ENCODE measurements at places on chromosomes 1 and 21.

DNA sequence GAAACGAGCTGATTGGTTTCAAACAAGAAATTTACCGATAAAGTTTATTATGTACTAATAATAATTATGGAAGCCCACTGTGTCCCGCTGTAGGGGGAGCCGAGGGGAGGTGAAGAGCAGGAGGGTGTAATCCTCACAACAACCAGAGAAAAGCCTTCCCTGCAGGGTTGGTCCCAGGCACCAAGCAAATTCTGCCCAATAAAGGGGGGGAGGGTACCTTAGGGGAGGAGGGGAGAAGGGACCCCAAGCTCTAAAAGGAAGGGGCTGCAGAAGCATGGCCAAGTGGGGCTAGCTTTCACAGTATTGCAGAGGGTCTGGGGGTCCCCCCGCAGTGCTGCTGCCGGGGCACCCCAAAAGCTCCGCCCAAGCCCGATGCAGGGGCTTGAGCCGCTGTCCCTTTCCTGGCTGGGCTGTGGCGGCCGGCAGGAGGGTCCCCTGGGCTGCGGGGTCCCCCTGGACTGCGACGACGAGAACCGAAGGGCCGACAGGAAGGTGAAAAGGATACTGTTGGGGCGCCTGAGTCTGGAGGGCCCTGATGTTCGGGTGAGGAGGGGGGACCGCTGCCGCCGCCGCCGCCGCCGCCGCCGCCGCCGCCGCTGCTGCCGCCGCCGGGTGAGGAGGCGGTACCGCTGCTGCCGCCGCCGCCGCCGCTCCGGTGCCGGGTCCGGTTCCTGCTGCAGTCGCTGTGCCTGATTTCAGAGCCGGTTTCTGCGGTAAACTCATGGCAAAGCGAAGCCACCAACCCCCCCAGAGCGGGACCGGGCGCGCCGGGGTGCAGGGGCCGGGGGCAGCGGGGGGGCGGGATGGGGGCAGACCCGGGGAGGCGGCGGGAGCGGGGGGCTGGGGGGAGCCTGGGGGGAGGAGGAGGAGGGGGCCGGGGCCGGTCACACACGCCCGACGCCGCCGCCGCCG lies 771 bp downstream of the EIF4G3 start:
- peak; percentile 23 for DNase-seq

DNA sequence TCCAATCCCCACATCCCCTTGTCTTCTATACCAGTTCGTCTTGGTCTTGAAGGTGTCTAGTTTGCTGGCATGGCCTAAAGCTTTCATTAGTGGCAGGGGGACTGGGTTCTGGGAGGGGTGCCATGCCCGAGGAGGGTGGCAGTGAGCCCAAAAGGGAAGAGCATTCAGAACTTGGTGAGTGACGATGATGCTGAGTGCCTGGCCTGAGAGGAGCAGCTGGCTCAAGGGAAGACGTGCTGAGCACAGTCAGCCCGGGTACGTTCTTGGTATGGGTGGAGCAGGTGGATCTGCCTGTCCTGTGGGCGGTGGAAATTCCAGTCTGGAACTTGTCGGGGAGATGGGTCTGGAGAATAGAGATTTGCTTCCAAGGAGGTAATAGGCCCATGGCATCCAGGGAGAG lies 4.6 kb downstream of the FDPS start:
- no peak for DNase-seq

DNA sequence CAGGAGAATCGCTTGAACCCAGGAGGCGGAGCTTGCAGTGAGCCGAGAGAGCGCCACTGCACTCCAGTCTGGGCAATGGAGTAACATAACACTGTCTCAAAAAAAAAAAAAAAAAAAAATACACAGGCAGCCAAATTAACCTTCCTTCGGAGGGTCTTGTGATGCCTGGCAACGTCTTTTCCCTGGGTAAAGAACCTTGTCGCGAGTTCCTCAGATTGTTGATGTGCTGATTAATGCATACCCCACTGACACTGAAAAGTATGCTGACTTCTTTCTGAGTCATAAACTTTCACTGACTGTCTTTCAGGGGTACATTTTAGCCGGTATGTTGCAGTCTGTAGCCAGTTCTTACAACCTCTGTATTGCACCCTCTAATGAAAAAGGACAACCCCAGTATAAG lies 95.1 kb upstream of the SOD1 start:
- no peak for DNase-seq

DNA sequence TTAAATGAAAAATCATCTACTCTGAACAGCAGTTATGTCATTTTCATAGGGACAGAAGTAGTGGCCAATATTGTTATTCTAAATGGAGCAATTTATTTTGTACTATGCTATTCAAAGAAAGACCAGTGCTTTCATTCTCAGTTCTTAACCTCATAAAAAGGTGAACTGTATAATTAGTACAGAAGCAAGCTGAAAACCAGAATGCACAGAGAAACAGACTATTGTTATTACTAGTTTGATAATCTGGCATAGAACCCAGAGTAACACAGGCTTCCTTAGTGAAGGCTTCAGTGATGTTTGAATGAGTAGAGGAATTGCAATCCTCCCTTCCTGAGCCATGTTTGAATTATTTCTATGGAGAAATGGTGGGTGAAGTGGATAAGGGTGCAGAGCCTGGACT lies 131.6 kb upstream of the LRRC7 start:
- DNase-seq, result no peak

DNA sequence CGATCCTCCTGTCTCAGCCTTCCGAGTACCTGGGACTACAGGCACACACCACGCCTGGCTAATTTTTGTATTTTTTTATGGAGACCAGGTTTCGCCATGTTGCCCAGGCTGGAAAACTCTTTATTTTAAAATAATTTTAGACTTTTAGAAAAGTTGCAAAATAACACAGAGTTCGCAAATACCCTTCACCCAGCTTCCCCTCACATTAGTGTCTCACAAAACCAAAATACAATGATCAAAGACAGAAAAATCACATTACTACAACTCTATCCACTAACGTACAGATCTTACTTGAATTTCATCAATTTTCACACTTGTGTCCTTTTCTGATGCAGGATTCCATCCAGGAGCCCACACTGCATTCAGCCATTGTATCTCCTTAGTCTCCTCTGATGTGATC lies 58.8 kb upstream of the ERRFI1 start:
- no peak for DNase-seq

DNA sequence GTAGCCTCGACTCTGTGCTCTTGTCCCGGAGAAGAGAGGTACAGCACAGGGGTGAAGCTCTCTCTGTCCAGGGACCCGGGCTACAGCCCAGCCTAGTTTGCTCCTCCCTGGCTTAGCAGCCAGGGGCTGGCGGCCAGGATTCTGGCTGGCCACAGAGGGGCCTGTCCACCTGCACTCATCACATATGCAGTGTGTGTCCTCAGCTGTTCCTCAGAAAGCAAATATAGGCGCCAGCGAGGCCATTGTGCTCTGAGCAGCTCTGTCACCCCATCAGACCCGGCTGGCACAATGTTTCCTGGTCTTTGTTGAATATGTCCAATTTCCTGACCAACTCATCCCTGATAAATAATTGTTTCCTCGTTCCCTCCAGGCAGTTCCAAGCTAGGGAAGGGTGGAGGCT lies 28.5 kb downstream of the KCND3 start:
- no peak for DNase-seq

GRCh38 chr1:9840176-9840575 lies 16.4 kb upstream of the CLSTN1 start:
- DNase-seq, result no peak

GRCh38 chr1:234214911-234215892 lies 158.1 kb upstream of the COA6 start:
- no peak for DNase-seq

GRCh38 chr1:18384471-18384870 lies 96.3 kb upstream of the KLHDC7A start:
- DNase-seq, result no peak

- DNase-seq, result no peak
Measured at GRCh38 chr1:235782601-235783000, 84.1 kb downstream of the LYST start.

- no peak for DNase-seq
Measured at GRCh38 chr21:46286648-46287002, 483 bp downstream of the YBEY start.

DNA sequence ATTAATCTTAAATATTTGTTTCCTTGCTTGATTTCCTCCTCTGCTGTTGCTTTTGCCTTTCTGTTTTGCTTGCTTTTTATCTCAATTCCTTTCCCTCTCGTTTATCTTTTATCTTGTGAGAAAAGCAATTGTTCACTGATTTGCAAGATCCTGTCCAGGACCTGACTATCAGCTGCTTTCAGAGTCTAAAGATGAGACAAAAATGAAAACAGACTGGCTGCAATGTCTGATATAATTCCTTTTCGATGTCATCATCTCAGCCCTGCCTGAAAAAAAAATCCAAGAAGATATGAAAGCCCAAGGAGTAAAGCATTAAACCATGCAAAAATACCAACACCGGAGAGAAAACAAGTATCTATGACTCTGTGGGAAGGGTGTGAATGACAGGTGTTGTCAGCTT lies 225.5 kb downstream of the PATJ start:
- DNase-seq, result no peak

- peak; percentile 56 for DNase-seq
Measured at GRCh38 chr1:8317647-8318381, at the start of gene SLC45A1. SLC45A1 (plus strand) TSS chr1:8318114; CDS start chr1:8324330, 6,216 bp downstream.

GRCh38 chr1:168134642-168135041 lies 2.1 kb downstream of the GPR161 start:
- no peak for DNase-seq

DNA sequence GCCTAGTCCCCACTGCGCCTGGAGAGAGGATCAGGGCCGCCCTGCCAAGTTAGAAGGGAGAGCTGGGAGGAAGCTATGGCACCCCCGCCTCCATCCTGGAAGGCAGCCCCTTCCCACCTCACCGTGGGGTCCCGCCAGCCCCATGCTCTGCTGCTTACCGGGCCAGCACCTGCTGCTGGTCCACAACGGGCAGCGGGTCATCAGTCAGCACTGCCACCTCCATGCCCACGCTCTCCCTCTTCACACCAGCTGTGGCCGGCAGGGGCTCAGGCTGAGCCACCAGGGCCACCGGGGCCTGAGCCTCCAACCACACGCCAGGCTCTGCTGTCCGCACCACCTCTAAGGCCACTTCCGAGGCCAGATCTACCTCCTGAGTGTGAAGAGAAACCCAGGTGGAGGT lies 23.5 kb upstream of the DDOST start:
- DNase-seq, result no peak

DNA sequence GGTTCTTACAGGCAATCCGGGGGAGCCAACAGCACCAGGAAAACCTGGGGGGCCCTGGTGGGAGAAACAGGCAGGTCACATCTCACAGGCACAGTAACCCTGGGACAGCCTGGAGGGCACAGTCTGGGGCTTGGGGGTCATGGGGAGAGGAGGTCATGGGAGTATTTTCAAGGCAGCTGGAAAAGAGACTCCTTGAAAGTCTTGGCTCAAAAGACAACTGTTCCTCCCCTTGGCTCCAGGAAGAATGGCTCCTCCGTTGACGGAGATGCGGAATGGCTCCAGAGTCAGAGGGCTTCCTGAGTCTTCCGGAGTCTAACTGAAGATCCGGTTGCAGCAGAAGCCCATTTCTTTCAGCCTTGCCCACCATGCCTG lies 25.9 kb upstream of the PEF1 start:
- no peak for DNase-seq

Data from neural crest cell (in vitro differentiated cells).